ENCODE measurements at places on chromosomes 2 and 18.
A peak's percentile ranks its signal among the peaks of the same experiment; 100 is the strongest.

DNA sequence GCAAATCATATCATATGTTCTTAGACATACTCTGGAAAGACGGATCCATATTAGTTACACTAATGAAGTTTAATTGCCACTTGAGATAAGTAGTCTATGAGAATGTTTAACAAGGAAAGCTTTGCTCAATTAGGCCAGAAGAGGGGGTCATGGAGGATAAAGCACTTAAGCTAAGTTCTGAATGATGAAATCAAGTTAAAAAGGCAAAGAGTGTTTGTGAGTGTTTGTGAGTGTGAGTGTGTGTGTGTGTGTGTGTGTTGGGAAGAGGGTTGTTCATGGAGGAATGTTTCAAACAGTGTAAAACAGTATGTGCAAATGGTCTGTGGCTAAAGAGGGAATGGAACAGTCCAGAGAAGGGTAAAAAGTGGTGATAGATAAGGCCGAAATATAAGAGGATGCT, 360.9 kb downstream of the ERBB4 start:
- DNase-seq, result peak; percentile 0

GRCh38 chr2:217790681-217791392, 212.0 kb downstream of the TNS1 start:
- DNase-seq, result peak; percentile 4

DNA sequence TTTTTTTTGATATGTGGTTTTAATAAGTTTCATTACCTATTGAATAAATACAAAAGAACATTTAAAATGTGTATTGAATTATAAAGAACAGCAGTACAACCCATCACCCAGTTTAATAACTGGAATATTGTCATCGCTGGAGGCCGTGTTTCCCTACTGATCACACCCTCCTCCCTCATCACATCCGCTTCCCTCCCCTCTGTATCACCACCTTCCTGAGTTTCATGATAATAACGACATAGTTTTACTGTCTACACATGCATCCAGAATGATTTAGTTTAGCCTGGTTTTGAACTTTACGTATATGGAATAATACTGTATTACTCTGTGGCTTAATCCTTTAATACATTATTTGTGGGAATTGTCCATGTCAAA, 2.1 kb downstream of the SERPINB8 start:
- DNase-seq, result no peak

DNA sequence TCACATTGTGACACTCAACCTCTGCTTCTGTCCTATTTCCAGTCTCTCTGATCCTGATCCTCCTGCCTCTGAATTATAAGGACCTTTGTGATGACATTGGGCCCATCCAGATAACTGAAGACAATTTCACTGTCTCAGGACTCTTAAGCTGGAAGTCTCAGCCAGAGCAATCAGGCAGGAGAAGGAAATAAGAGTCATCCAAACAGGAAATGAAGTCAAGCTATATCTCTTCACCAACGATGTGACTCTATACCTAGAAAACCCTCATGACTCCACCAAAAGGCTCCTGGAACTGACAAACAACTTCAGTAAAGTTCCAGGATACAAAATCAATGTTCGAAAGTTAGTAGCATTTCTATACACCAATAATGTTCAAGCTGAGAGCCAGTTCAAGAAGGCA, 29.3 kb upstream of the TWIST2 start:
- no peak for DNase-seq

DNA sequence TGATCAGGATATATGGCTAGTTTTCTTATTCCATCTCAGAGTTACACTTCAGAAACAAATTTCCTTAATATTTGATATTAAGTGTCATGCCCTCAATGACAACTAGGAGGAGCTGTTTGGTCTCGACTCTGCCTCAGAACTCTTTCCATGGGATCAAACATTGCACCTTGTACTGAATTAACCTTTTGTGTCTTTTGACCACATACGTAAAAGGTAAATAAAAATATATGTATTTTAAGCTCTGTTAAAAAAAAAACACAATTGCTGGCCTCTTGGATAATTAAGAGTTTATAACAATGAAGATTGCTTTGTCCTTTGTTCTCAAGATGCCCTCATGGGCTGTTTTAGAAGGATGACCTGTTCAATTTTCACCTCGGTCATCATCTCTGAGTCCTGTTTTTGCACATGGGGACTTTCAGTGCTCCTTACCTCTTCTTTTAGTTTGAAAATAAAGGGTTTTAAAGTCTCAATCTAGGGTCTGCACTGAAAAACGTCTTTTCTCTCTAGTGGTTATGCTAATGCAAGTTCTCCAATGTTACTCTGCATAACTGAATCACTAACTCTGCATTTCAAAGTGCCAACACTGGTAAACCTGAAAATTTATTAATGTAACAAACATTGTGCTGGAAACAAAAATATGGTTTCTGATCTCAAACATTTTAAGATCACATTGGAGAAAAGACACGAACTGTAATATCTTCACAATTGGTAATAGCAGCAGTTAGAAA, 18.8 kb upstream of the FN1 start:
- DNase-seq, result peak; percentile 35

- peak; percentile 23 for DNase-seq
Observed at GRCh38 chr2:197777823-197778407, 7.2 kb downstream of the BOLL start.

- DNase-seq, result no peak
Observed at GRCh38 chr2:8249141-8249540, 432.7 kb upstream of the ID2 start.

- DNase-seq, result no peak
Observed at GRCh38 chr2:182133195-182133891, 147.7 kb downstream of the PPP1R1C start.

GRCh38 chr2:95076705-95077529, 44.7 kb downstream of the MRPS5 start:
- DNase-seq, result peak; percentile 85

- DNase-seq, result no peak
Observed at GRCh38 chr18:60123031-60123430, 223.2 kb downstream of the PMAIP1 start.

DNA sequence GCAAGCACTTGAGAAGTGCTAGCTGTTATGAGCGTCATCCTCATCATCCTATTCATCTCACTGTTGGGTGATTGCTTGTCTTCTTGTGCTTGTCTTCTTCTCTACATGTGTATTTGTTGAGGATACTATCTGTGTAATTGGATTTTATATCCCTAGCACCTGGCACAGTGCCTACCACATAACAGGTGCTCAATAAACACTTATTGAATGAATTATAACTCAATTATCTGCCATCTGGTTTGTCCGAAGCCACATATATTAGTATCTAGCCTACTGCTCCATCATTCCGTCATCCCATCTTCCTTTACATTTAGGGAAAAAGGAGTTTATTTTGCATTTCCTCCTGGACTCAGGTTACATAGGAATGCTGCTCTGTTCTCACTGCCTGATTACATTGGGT, 330.4 kb upstream of the ETAA1 start:
- no peak for DNase-seq

DNA sequence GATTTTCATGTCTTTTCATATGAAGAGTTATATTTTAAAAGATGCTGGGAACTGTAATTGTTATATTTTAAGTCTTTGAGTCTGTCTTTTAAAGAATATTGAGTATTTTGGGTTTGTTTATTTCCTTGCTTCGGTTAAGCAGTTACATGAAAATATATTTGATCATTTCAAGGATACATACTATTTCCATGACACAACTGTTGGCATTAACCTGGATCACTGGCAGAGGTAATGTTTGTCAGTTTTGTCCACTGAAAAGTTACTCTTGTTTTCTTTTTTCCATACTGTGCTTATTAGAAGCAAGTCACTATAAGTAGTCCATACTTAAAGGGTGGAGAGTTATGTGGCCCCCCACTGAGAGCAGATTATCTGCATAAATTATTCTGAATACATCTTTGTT, 1142.0 kb upstream of the TMEFF2 start:
- no peak for DNase-seq

GRCh38 chr18:3088449-3088848, 75.5 kb upstream of the LPIN2 start:
- no peak for DNase-seq

DNA sequence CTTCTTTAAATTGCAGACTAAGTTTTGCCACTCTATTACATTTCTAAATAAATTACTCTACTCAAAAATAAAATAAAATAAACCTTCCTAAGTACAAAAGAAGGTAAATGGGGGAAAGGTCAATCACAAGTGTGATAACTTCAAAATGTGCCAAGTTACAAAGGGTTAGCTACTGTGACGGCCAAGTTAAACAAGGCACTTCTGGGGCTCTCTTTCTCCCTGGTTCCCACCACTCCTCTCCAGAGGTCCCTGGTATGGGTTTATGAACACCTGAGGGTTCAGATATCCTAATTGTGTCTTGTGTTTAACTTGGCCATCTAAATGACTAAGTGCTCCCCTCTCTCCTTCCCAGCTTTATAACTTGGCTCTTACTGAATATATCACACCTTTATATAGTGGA, 5.4 kb downstream of the ZNF521 start:
- peak; percentile 15 for DNase-seq

DNA sequence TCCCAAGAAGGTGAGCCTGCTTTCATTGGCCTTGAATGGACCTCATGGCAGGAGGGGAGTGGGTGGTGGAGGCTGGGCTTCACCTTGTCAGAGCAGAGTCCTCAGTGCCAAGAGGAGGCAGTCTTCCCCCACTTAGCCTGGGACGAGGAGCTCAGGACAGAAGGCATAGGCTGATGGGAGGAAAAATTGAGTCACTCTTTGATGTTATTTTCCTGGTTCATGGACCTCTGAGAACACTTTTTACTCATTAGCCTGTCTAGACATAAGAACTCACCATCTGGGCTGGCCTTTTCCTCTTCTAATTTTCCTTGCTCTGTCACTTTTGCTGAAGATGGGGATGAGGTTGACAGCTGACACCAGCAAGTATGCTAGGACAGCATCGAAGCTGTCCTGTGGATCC, 225.7 kb upstream of the TNP1 start:
- DNase-seq, result no peak

GRCh38 chr18:69574401-69574800, 173.7 kb downstream of the DOK6 start:
- DNase-seq, result no peak

- DNase-seq, result no peak
Observed at GRCh38 chr2:166419616-166419934, 43.8 kb upstream of the SCN9A start.

DNA sequence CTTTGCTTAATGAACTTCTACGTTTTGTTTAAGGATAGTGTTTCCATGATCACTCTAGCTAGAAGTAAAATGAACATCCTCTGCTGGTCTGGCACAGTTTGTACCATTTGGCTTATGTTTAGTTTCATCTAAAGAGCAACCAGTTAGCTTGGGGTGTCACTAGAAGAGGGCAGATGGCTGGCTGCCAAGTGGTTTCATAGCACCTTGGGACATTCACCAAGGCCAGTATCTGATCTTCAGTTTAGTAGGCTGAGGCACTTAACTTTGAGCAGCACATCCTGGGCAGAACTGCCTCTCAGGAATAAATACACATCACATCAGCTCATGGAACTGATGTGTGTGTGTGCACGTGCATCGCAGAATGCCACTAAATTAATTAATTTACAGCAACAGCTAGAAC, 68.4 kb downstream of the NXPH2 start:
- no peak for DNase-seq
